Activated naive CD8-positive, alpha-beta T cell treated with anti-CD3 and anti-CD28 coated beads for 36 hours (primary cell): ENCODE measurements at places on chromosomes 13 and 19. TPM values are rescaled to one million over a fixed set of nuclear protein-coding genes. Genes with fewer than 3 reads are reported as not detected.

Gene OR7A17
- total RNA-seq: not detected

Gene IGFL4
- total RNA-seq: not detected

Gene EDDM13
- total RNA-seq: 2.5 TPM

Gene RASAL3
- total RNA-seq: 75.0 TPM

Gene ZNF320
- 7.1 TPM for total RNA-seq

Gene ALOX5AP
- total RNA-seq: 17.4 TPM

Gene ZNF541
- 0.22 TPM for total RNA-seq

Gene FXYD7
- 0.54 TPM for total RNA-seq

Gene IQCN
- 0.32 TPM for total RNA-seq

Gene STARD13
- 0.23 TPM for total RNA-seq

Gene PRDX2
- 241 TPM for total RNA-seq

Gene CDKN2D
- total RNA-seq: 62.3 TPM

Gene SMAD9
- total RNA-seq: 0.54 TPM

Gene LILRA1
- total RNA-seq: not detected

Gene GJB2
- 1.8 TPM for total RNA-seq

Gene CACNA1A
- 0.47 TPM for total RNA-seq

Gene CLDND2
- total RNA-seq: 2.0 TPM

Gene NCAN
- not detected for total RNA-seq

Gene LONP1
- 287 TPM for total RNA-seq

Gene TMPRSS9
- total RNA-seq: not detected

Gene KXD1
- 124 TPM for total RNA-seq

Gene CAMSAP3
- total RNA-seq: 0.50 TPM

Gene ZNF793
- total RNA-seq: 3.9 TPM

Gene EBPL
- 60.0 TPM for total RNA-seq

Gene CEACAM5
- total RNA-seq: not detected

Gene SGCG
- not detected for total RNA-seq

Gene ZNF610
- total RNA-seq: 2.9 TPM

Gene LRRC63
- 0.14 TPM for total RNA-seq

Gene OR4F17
- not detected for total RNA-seq

Gene ALKBH7
- total RNA-seq: 29.6 TPM

Gene LAIR2
- 2.4 TPM for total RNA-seq

Gene CPAMD8
- 0.42 TPM for total RNA-seq

Gene GFY
- total RNA-seq: not detected

Gene ZNF229
- 4.5 TPM for total RNA-seq

Gene CKM
- not detected for total RNA-seq

Gene ZNF780B
- 18.6 TPM for total RNA-seq

Gene SPHK2
- total RNA-seq: 40.8 TPM

Gene MUC16
- not detected for total RNA-seq

Gene ARHGAP33
- total RNA-seq: 15.0 TPM

Gene ZNF536
- total RNA-seq: not detected

Gene MAMSTR
- total RNA-seq: 0.46 TPM

Gene KLK10
- total RNA-seq: not detected

Gene MBD3L3
- total RNA-seq: not detected

Gene ZIM2
- not detected for total RNA-seq
